ENCODE measurements at places on chromosomes 11 and 22. TPM values are rescaled to one million over a fixed set of nuclear protein-coding genes. Genes with fewer than 3 reads are reported as not detected.

The TEX12 gene
- 0.35 TPM for total RNA-seq

The SORL1 gene
- 3.6 TPM for total RNA-seq

The CCDC89 gene
- total RNA-seq: not detected

The NAALAD2 gene
- total RNA-seq: 2.8 TPM

The AGBL2 gene
- 0.12 TPM for total RNA-seq

The ACTN3 gene
- total RNA-seq: not detected

The KMT5B gene
- 9.0 TPM for total RNA-seq

The SLC15A3 gene
- total RNA-seq: 5.8 TPM

The FOLR3 gene
- not detected for total RNA-seq

The ADSL gene
- total RNA-seq: 214 TPM

The MAJIN gene
- total RNA-seq: not detected

The MMP7 gene
- total RNA-seq: not detected

The MRGPRE gene
- total RNA-seq: not detected

The SLC22A12 gene
- not detected for total RNA-seq

The RFPL1 gene
- total RNA-seq: not detected

The MAPK8IP2 gene
- total RNA-seq: 0.29 TPM

The IFITM5 gene
- not detected for total RNA-seq

The VPREB1 gene
- total RNA-seq: not detected

The OR8D1 gene
- not detected for total RNA-seq

Measured in H4 (cell line).